ENCODE measurements at places on chromosomes 6 and 20.

GRCh38 chr20:52004018-52004417 is 187.6 kb downstream of the ZFP64 start:
- DNase-seq: no peak

DNA sequence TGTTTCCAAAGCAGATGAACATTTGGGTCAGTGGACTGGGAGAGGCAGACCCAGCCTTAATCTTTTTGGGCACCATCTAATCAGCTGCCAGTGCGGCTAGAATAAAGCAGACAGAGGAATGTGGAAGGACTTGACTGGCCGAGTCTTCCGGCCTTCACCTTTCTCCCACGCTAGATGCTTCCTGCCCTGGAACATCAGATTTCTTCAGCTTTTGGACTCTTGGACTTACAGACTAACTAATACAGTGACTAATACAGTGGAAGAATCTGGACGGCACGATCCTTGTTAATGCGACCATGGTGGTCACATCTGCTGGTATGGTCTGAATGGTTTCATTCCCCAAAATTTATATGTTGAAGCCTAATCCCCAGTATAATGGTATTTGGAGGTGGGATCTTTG is 122.6 kb upstream of the NXT1 start:
- no peak for DNase-seq

DNA sequence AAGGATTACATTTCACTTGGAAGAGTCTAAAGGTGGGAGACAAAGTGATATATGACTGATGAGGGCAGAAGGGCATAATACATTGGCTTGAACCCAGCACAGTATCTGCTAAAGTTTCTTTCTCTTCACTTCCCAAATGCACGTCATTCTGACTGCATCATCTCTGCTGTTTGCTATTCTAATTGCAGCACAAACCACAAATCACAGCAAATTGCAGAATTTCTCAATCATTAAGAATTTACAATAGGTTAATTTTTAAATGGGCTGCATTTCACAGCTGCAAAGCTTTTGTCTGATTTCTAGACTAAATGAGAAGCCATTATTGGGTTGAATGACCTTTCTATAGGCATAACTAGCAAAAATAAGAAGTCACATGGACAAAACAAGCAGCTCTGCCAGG is 337.0 kb downstream of the RNGTT start:
- no peak for DNase-seq

DNA sequence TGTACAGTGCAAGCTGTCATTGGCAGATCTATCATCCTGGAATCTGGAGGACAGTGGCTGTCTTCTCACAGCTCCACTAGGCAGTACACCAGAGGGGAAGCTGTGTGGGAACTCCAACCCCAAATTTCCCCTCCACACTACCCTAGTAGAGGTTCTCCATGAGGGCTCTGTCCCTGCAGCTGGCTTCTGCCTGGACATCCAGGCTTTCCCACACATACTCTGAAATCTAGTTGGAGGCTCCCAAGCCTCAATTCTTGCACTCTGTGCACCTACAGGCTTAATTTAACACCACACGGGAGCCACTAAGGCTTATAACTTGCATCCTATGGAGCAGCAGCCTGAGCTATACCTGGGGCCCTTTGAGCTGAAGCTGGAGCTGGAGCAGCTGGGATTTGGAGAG is 43.0 kb upstream of the TRIM39 start:
- no peak for DNase-seq

GRCh38 chr6:121594053-121594452 is 158.6 kb downstream of the GJA1 start:
- no peak for DNase-seq

DNA sequence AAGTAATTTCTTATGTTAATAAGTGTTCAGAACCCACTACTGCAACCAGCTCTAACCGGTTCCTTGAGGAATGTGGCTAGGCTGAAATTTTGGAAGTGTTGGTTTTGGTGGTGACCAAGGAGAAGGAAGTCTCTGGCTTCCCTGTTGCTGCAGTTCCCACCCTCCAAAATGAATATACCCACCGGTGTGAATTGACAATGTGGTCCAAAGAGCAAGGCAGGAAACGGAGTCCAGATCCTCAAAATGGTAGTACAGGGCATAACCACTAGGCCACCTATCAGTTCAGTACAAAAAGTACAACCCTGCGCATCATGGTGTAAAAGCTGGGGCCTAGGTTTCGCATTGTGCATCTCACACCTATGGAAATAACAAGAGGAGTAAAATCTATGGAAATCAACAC is 2.8 kb downstream of the ADNP start:
- no peak for DNase-seq

GRCh38 chr20:951384-952169 is 35.4 kb upstream of the ANGPT4 start:
- DNase-seq: no peak

GRCh38 chr20:6384380-6384779 is 261.6 kb upstream of the FERMT1 start:
- DNase-seq: no peak

- DNase-seq: no peak
These were observed 332.9 kb downstream of the COL12A1 start for GRCh38 chr6:74872754-74873476.

- DNase-seq: no peak
These were observed 134.8 kb downstream of the DTNBP1 start for GRCh38 chr6:15527838-15528617.

DNA sequence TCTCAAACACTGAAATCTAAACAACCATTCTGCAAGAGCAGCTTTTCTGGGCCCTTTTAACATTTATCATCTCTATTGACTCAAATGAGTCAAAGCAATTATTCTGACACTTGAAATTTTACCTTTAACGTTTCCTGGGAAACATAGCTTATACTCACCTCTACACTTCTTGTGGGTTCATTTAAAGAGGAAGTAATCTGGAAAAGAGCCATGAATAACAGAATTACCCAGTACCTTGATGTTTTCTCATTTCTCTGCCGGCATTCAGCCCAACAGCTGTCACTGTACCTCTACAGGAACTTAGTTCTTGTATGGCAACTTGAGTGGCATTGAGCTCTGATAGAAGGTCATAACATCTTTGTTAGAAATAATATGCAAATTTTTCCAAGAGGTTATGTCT is 272.2 kb downstream of the KCNQ5 start:
- DNase-seq: no peak

DNA sequence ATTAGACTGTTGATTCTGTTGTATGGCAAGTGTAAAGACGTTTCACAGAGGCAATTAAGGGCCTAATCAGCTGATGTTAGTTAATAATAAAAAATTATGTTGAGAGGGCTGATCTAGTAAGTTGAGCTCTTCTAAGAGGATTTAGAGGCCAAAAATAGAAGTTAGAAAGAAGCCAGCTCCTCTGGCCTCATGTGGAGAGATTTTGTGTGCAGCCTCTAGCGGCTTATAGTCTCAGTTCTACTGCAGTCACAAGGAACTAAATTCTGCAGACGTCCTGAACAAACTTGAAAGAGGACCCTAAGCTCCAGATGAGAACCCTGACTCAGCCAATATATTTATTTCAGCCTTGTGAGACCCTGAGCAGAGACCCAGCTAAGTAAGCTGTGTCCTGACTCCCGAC is 498.6 kb downstream of the BTBD3 start:
- DNase-seq: no peak

DNA sequence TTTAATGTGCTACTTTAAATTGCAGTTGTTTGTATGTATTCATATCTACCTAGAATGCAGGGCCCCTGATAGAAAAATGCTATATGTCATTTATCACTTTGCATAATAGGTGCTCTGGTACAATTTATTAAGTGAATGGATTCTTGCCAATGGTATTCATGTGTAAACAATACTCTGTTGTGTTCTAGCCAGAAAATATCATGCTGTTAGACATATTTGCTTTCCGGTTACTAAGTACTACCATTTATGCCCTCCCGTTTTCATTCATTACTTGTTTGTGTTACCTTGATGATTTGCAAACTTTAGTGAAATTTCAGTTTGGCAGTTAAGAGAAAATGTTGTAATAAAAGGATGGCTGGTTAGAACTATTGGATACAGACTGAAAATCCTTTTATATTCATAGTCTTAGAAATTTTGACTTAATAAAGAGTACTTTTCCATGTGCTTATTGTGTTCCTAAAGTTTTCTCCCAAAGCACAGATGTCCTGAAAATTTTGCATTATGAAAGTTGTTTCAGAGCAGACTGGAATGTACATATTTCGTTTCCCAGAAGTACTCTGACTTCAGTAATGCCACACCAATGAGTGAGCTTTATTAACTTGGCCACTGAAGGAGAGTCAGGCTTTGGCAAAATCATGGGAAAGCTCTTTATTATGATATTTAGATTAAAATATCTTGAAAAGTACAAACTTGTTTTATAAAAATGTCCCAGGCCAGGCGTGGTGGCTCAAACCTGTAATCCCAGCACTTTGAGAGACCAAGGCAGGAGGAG is 31.5 kb downstream of the RPF2 start:
- no peak for DNase-seq

GRCh38 chr20:50283922-50284810 is 93.5 kb downstream of the CEBPB start:
- DNase-seq: no peak

GRCh38 chr6:92577077-92577719 is 842.2 kb downstream of the EPHA7 start:
- DNase-seq: no peak

- no peak for DNase-seq
These were observed 256.6 kb upstream of the SGK1 start for GRCh38 chr6:134574491-134574890.

DNA sequence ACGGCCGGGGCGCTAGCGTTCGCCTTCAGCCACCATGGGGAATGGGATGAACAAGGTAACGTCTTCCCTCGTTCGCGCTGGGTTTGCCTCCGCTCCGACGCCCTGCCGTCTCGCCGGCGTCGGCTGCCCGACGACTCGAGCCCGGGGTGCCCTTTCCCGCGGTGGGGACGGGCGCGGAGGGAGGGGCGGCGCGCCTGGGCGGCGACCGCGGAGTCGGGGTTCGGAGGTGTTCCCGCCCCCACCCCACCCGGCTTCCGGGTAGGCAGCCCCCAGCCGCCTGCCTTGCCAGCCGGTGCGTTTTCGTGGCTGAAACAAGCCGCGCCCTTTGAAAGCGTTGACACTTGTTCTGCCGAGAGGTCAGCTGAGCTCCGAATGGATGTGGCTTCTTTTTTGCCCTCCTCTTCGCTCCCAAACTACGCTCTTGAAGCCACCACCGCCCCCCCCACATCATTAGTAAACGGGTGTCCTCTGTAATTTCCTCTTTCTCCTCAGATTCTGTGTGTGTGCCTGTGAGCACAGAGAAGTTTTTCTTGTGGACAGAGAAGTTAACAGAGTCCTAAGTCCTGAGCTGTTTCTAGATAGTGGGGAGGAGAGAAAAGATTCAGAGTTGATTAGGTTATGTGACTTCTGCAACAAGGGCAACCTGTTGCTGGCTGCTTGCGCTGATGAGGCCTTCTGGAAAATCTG is 362 bp downstream of the DUSP22 start:
- DNase-seq: peak; percentile 45

DNA sequence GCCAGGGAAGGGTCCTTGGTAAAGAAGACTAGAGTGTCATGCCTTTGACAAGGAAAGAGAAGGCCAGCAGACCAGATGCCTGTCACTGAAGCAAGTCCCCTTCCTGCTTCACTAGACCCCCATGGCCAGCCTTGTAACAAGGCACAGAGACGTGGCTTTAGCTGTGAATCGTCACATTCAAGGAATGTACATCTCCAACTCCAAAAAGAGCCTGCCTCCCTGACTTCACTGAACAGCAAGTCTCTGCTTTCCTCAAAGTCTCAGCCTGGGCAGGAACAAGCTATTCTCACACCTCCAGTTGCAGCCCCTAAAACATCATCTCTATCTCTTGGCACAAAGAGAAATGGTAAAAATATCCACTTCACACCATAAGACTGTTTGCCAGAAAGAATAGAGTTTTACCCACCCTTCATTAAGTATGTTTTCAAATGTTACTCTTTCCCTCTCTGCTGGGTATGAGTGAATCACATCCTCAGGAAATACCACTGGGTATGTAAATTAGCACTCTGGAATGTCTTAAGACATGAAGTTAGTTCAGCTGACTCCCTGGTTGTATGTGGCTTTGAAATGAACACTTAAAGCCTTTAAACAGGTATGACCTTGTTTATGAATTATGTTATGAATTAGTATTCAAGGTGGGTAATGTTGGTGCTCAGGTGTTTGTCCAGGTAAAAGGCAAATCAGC is 46.4 kb upstream of the NT5E start:
- DNase-seq: no peak

- no peak for DNase-seq
These were observed 85.1 kb downstream of the PDE7B start for GRCh38 chr6:135936606-135937005.

GRCh38 chr6:20693466-20694063 is 159.3 kb downstream of the CDKAL1 start:
- DNase-seq: no peak

- no peak for DNase-seq
These were observed 145.6 kb upstream of the ESR1 start for GRCh38 chr6:151661928-151662327.

GRCh38 chr6:2129182-2129621 is 116.2 kb downstream of the GMDS start:
- no peak for DNase-seq

DNA sequence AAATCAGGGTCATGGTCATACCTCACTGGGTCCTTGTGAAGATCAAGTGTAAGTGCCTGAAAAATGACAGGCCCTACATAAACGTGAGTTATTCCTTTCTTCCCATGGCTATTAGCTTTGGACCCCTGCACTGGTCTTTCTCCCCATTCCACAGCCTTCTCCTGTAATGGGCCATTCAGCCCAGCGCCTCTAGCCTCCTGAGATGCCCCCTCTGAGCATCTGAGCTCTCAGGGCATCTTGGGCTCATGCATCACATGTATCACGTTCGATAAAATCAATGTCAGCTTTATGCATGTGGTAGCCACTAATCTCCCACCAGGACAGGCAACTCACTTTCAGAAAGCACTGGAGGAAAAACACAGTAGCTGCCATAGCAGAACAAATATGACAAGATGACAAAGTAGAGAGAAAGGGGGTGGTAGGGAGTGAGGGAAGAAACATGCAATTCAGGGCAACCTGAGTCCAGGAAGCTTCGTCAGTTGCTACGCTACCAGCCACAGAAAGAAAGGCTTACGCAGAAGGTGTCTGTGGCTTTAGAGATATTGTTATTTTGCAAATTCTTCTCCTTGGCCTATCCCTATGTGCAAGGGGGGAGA is 498.8 kb downstream of the PTPRT start:
- no peak for DNase-seq

DNA sequence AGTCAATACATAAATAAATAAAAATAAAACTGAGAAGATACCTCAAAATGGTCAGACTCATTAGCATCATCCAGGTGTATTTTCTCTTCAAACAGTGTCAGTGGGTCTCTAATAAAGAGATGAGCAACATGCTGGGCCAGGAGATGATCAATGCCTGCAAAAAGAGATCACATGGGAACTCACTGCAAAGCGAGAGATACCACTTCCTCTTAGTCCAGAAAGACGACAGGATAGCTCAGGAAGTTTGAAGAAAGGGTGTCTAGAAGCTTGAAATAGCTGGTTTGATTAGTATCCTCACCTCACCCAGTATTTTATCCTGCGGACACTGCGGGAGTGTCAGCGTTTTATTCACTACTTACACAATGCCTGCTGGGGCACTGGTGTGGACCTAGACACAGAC is 38.0 kb downstream of the GCLC start:
- no peak for DNase-seq
